HTR-8/SVneo (cell line): ENCODE measurements at places on chromosomes 2 and 18.
A peak's percentile ranks its signal among the peaks of the same experiment; 100 is the strongest.

DNA sequence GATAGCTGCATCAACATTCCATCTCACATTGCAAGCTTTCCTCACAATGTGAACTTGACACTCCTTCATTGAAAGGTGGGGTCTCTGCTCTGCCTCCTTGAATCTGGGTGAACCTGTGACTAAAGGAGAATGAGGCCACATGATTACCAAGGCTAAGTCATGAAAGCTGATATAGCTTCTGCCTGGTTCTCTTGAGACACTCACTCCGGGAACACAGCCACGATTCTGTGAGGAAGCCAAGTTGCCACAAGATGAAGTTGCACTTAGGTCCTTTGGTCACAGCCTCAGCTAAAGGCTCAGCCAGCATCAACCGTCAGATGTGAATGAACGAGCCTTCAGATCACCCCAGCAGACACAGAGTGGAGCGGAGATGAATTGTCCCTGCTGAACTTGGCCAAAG lies 94.7 kb upstream of the FAM136A start:
- no peak for DNase-seq

GRCh38 chr2:197307933-197308521 lies 2.6 kb downstream of the ANKRD44 start:
- no peak for DNase-seq

GRCh38 chr2:67626656-67627055 lies 229.5 kb downstream of the ETAA1 start:
- peak; percentile 45 for DNase-seq

- no peak for DNase-seq
Observed at GRCh38 chr2:203584784-203585183, 49.7 kb upstream of the RAPH1 start.

DNA sequence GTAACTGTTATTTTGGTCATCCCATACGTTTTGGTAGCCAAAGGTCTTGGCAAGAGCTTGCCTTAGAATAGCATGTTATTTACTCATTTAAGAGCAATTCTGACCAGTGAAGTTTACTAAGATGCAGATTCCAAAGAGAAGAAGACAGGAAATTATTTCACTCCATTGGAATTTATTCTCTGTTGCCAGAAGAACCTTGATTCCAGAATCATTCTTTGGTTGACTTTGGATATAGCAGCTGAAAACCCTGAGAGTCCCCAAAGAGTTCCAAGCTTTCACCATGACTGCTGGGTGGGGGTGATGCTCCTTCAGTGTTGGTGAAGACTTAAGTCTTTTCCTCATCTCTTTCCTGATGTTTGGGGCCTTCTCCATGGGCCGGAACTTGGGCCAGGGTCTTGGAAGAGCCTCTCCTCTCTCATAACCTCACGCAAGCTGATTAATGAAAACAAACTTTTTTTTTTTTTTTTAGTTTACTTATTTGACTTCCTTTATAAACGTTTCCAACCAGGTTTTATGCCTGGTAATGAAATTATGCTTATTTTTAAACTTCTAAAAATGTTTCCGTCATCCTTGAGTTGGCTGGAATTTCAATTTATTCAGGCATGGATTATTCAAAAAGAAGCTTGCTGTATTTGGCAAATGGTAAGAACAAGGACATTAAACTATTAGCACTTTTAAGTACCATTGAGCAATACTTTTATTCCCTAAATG lies 192.0 kb downstream of the MTX2 start:
- peak; percentile 10 for DNase-seq

GRCh38 chr2:25295621-25296020 lies 46.1 kb downstream of the DNMT3A start:
- no peak for DNase-seq

GRCh38 chr18:21303895-21304294 lies 61.9 kb downstream of the GREB1L start:
- DNase-seq: no peak

DNA sequence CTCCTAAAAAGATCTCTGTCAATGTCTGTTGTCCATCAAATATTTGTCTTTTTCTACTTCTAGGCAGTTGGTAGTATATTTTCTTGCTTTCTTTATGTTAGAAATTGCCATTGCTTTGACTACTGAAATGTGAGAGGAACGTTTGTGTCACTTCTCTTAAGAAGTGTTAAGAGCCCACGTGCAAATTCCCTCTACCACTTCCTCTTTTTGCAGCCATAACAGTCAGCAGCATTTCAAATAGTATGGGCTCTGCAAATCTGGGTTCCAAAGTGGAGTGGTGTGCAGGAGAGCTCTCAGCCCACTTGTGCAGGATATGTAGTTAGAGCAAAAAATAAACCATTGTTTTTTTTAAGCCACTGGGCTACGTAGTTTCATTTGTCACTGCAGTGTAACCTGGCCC lies 314.0 kb downstream of the MEIS1 start:
- no peak for DNase-seq

GRCh38 chr18:12410081-12410481 lies 2.4 kb downstream of the PRELID3A start:
- DNase-seq: no peak

DNA sequence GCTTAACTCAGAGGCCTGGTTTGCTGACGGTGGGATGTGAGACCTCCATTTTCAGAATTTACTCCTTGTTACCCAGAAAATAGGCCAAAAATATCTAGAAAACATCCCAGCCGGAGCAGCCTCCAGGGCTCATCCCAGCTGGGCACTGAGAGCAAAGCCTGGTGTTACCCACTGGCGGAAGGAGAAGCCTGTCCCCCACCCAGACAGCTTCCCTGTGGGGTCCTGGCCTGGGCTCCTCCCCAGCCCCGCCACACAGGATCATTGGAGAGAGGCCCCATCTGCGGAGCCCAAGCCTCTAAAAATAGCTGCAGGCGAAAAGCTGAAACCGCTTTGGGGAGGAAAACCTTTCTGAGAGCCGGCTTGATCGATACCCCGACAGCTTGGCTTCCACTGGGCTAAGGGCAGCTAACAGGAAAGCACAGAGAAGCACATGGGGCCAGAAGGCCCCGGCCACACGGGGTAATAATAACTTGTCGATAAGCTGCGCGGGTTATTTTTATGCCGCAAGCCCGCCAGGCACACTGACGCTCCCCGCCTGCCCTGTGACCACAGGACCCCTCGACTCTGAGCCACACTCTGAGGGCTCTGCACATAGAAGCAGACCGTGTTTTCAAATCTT lies 26.9 kb upstream of the FAHD2A start:
- no peak for DNase-seq

- no peak for DNase-seq
Observed at GRCh38 chr2:133484106-133484505, 84.2 kb downstream of the NCKAP5 start.

DNA sequence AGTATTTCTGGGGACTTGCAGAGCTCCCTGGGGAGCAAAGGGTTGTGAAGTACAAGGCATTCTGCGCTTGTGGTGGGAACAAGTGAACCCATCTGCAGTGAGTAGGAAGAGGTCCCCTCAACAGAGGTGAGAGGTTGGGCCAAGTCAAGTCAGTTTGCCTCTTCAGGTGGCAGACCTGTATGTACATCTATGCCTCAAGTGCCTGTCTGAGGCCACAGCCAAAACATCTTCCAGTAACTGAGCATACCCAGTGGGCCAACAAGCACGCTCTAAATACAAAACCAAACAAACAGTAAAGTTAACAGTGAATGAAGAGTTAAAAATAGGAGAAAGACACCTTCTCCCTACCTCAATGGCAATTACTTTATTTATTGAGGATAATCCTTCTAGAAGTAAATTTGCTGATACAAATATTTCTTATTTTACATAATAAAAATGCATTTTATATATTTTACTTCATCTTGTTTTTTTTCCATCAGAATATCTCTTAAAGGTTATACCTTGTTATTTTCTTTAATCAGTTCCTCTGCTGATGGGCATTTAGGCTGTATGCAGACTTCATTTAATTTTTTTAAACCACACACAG lies 2.5 kb downstream of the GYPC start:
- DNase-seq: no peak

- DNase-seq: no peak
Observed at GRCh38 chr18:48608581-48608980, 69.8 kb downstream of the CTIF start.

- no peak for DNase-seq
Observed at GRCh38 chr18:51029378-51029693, 677 bp upstream of the SMAD4 start.

DNA sequence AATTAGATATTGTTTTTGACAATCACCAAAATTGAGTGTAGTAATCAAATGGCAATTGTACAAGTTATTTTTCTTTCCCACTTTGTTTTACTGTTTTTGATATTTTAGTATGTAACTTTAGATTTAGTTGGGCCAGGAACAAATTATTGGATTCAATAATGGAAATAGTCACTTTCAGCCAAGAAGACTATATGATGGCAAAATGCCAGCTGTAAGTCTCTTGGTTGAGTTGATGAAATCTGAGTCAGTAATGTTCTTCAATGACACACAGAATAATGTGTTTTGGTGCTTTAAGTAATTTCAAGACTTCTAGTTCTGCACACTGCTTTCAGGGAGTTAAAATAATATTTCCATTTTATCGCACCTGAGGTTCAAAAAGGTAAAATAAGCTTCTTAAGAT lies 2022.0 kb upstream of the CELF4 start:
- no peak for DNase-seq

- DNase-seq: no peak
Observed at GRCh38 chr18:12154361-12154760, 60.7 kb downstream of the ANKRD62 start.

DNA sequence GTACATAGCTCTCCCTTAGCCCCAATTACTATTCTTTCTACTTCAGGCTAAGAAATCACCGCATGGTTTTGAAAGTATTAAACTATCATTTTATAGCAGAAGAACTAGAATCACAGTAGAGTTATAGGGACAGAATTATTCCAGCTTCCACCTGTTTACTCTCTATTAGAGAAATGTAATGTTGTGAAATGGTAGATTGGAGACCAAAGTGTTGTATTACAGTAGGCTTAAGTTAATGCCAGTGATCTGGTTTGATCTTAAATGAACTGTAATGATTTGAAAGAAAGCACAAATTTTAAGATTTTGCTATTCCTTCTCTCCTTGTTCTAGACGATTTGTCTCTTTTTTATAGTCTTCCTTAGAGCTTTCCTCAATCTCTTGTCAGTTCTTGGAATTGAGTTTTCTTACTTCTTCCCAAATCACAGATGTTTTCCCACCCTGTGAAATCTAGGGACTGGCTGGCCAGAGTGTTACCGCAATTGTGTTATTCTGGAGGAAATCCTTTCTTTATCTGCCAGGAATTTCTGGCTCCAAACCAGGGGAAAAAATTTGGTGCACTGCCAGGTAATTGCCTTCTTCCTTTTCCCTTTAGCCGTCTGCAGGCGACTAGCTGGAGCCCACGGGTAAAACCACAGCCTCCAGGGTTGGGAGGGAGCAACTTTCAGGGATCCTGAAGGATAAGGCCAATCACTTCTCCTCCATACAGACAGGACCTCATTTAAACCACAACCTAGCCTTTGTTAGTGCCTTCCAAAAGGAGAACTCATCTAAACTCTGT lies 51.7 kb downstream of the NOP58 start:
- peak; percentile 60 for DNase-seq

DNA sequence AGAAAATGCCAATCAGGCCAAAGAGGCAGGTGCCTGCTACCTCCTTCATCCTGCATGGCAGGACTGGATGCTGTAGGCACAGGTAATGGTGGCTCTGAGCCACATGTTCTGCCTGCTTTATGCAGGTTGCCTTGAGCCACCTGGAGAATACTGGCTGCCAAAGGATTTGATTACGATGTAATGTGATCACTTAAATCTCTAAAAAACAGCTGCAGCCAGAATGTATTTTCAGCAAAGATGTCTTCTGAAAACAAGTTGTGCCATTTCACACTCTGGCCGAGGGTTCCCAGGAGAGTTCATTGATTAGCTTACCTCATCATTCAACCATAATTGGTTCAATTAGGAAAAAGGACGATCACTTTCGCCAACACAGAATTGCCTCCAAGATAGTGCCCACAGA lies 17.9 kb upstream of the MSGN1 start:
- DNase-seq: no peak

DNA sequence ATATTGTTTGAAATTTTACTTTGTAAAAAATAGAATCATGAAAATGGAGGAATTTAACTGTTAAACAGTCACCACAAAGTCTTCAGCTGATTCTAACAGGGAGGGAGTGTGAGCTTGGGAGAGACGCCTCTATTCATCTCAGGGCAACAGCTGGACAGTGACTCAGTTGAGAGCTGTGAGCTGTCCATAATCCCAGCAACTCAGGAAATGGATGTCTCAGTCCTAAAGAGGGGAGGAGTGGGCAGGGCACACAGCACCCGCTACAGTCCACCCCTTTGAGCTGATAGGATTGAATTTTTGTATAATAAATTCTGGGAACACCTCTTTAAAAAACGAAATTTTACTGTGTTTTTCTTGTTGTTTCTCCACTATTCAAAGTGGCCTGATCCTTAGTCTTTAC lies 255.1 kb upstream of the THUMPD2 start:
- no peak for DNase-seq
